Effector memory CD8-positive, alpha-beta T cell (primary cell): ENCODE measurements at places on chromosomes 4 and X.

GRCh38 chrX:64437218-64437617, 42.0 kb upstream of the MTMR8 start:
- H3K36me3 ChIP-seq = no peaks in the 10 kb centered on the region
- no peaks in the 10 kb centered on the region for H3K4me1 ChIP-seq
- H3K27ac ChIP-seq = no peak overlapping the region
- no peak for DNase-seq
- H3K4me3 ChIP-seq = no peak overlapping the region
- peaks cover 7% of the 10 kb centered on the region for H3K27me3 ChIP-seq

DNA sequence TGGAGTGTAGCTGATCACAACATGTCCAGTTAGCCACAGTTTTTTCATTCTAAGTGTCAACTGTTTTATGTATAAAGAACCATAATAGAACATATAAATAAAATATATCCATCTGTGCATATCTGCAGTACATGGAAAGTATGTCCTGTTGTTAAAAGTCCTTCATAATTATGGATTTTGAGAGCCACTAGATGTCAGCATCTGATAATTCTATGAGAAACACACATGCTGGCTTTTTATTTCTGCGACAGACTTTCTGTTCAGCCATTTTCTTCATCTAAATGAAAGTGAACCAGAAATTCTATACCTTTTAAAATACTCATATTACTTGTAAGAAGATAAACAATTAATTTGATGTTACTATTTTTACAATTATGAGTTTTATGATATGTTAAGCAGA, 251.5 kb downstream of the GPM6A start:
- no peak overlapping the region for H3K27ac ChIP-seq
- no peaks in the 10 kb centered on the region for H3K36me3 ChIP-seq
- no peaks in the 10 kb centered on the region for H3K4me1 ChIP-seq

DNA sequence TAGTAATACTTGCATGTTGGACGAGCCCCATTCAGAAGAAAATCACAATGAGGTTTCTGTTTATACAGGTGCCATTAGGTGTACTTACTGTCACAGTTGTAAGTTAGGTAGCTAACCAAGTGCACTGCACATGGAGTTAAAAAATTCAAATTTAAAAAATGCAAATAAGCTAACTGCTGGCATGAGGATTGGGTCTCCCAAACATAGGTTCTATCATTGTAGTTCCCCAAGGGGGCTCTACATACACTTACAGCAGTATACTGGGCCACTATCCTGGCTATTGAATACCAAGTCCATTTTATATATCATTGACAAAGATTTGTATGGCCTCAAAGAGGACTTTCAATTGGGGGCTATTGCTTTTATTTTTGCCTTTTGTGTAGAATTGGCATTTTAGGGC, 153.4 kb downstream of the FMR1NB start:
- no peak for DNase-seq
- no peaks in the 10 kb centered on the region for H3K27me3 ChIP-seq
- no peak overlapping the region for H3K4me3 ChIP-seq
- H3K4me1 ChIP-seq = no peaks in the 10 kb centered on the region
- H3K27ac ChIP-seq = no peak overlapping the region
- no peaks in the 10 kb centered on the region for H3K36me3 ChIP-seq

DNA sequence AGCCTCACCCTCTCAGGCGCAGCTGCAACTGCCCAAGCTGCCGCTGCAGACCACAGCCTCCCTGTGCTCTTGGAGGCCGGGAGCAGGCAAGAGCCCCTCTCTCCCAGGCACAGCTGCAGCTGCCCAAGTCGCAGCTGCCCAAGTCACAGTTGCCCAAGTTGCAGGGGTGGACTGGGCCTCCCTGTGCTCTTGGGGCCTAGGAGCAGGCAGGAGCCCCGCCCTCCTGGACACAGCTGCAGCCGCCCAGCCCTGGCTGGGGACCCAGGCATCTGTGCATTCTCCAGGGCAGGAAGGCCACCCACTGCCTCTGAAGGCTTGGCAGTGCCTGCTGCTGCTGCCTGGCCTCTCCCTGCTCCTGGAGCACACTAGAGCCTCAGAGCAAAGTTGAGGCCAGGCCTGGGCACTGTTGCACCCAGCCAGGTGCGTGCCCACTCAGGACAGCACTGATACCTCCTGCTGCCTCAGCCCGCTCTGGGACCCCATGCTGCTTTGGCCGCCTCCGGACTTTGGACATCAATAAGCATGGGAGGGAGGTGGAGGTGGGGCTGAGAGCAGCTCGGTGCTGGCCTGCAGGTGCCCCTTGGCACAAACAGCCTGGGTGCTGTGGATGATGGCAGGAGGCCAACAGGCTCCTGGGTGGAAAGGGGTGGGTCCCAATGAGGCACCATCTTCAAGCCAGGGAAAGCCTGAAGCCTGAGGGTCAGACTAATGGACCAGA, 247.5 kb downstream of the PDGFC start:
- no peaks in the 10 kb centered on the region for H3K36me3 ChIP-seq
- H3K4me1 ChIP-seq = no peaks in the 10 kb centered on the region

DNA sequence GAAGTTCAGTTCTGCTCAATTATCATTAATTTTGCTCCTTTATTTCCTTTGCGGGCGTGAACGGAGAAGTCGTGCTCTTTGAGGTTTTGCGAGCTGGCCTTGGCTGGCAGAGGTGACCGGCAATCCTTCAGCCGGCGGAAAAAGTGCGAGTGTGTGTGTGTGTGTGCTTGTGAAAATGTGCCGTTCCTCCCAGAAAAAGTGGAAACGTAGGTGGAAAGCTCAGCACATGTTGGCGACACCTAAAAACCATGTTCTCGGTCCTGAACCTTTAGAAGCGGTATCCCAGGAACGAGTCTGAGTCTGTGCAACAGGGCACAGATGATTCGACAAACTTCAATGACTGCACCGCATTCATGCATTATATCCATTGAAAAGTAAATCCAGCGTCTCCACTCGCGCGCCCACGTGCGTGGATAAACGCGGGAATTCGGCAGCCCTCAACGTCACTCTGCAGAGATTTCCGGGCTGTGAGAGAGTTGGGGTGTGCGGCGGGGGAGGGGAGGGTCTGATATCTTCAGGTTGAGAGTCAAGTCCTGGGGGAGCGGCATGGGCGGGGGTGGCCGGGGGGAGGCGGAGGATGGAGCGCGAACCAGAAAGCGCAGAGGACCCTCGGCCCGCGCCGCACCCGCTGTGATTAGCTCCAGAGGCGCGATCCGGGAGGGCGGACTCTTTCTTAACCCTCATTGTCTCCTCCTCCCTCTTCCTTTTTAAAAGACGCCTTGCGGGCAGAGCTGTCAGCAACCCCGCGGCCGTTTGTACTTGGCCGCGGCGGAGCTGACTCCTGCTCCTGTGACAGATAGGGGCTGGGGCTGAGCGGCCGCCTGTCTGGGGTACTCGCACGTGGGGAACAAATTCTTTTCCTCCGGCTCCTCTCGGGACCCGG, at the start of gene SHISA3:
TSS of gene SHISA3 (plus strand) at position 737 of the 883 bp plus-strand sequence. CDS start 569 bp downstream, outside the sequence.
- peak within 1 kb of the TSS; percentile 16 for H3K27ac ChIP-seq
- no peak for DNase-seq
- peak within 1 kb of the TSS; percentile 76 for H3K4me3 ChIP-seq
- H3K27me3 ChIP-seq = peaks cover 71% of the 10 kb centered on the region
- peaks cover 23% of the 10 kb centered on the region for H3K4me1 ChIP-seq

DNA sequence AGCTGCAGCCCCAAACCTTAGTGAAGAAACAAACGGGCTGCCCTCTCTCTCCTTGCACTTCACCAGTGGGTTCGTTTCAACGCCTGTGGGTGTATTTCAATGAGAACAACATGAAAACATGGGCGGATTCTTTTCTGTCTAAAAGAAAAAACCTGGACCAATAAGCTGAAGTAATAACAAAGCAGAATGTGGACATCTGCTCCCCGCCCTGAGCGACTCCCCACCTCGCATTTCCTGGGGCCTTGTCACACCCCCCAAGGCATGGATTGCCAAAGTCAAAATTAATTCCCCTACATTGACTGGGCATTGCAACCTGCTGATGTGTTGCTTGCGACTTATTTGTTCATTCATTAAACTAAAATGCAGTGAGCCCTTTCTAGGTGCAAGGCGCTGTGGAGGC, 142.9 kb downstream of the BCOR start:
- no peaks in the 10 kb centered on the region for H3K36me3 ChIP-seq
- no peaks in the 10 kb centered on the region for H3K27me3 ChIP-seq
- no peak for DNase-seq
- H3K4me3 ChIP-seq = no peak overlapping the region
- H3K4me1 ChIP-seq = peaks cover 4% of the 10 kb centered on the region
- H3K27ac ChIP-seq = peak overlapping the region; percentile 81

DNA sequence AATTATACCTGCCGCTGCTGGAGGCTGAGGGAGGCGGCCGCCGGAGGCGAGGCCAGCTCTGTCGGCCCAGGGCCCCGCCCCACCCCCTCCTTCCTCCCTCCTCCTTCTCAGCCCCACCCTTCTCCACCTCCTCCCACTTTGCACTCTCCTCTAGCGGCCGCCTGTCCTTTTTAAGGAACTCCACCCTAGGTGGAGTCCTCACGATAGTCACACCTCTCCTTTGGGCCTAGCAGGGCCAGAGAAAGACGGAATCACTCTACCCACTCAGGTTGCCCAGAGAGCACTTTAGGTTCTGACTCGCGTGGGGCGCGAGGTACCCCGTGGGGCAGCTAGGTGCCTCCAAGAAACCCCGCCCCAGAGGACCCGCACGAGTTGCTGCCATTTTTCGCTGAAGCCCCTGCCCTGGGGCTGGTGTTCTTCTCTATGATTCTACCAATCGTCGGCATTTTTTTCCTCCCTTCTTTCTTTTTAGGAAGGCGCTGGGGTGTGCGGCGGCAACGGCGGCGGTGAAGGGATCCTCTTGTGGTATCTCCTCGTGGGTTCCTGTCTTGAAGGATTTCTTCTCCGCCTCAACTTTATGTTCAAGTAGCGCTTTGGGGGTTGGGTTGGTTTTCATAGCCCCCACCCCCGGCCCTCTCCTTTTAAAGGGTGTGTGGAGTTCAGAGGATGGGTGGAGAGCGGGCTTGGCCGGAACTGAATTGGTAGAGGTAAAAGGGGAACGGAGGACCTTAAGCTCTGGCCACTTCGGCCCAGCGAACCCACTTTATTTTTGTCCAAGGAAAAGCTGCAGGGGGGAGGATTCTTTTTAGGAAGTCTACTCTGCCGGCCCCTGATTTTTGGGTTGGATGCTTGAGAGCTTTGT, at the start of gene KLF8:
TSS of gene KLF8 (plus strand) at position 136 of the 862 bp plus-strand sequence. CDS start 979 bp downstream, outside the sequence.
- H3K27me3 ChIP-seq = peaks cover 8% of the 10 kb centered on the region
- H3K4me3 ChIP-seq = peak within 1 kb of the TSS; percentile 86
- H3K36me3 ChIP-seq = no peaks in the 10 kb centered on the region

DNA sequence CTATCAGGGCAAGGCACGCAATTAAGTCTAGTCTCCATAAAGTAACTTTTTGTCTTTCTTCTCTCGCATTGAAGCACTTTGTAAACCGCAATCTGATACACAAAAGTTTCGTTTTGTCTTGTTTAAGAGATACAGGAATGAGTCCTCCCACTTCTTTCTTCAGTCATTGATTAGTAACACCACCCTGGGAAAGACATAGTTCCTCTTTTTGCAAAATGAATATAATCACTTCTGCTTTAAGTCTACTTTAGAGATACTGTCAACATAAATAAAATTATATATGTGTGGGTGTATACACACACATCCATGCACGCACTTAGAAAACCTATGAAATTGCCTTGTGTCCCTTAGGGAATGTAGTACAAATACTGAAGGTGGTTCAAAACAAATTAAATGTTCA, 11.7 kb downstream of the COQ2 start:
- H3K27me3 ChIP-seq = no peaks in the 10 kb centered on the region
- peaks cover 7% of the 10 kb centered on the region for H3K36me3 ChIP-seq
- no peak for DNase-seq
- no peak overlapping the region for H3K27ac ChIP-seq

DNA sequence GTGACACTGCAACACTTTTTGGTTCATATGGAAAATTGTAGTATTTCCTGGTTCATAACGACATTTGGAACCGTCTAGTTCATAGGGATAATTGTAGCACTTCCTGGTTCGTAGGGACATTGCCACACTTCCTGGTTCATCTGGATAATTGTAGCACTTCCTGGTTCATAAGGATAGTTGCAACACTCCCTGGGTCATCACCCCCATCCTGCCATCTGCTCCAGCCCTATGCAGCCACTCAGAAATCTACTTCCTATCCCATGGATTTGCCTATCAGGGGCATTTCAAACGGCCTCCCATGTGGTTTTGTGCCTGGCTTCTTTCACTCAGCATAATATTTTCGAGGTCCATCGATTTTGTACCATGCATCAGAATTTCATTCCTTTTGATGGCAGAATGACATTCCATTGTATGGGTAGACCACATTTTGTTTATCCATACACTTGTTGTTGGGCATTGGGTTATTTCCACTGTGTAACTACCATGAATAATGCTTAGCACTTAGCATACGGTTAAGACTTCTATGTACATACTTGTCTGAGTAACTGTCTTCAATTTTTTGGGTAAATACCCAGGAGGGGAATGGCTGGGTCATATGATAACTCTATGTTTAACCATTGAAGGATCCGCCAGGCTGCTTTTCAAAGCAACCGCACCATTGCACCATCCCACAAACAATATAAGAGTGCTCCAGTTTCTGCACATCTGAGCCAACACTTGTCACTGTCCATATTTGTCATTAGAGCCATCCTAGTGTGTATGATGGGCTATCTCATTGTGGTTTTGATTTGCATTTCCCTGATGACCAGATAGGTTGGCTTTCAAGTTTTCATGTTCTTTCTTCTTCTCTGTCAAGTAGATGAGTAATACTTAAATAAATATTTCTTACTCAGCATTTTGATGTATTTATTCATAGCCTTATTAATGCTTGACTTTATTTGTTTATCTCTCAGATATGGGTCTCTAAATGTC, 58.3 kb upstream of the CD99 start:
- no peaks in the 10 kb centered on the region for H3K27me3 ChIP-seq
- H3K36me3 ChIP-seq = peaks cover 38% of the 10 kb centered on the region
- peaks cover 43% of the 10 kb centered on the region for H3K4me1 ChIP-seq

DNA sequence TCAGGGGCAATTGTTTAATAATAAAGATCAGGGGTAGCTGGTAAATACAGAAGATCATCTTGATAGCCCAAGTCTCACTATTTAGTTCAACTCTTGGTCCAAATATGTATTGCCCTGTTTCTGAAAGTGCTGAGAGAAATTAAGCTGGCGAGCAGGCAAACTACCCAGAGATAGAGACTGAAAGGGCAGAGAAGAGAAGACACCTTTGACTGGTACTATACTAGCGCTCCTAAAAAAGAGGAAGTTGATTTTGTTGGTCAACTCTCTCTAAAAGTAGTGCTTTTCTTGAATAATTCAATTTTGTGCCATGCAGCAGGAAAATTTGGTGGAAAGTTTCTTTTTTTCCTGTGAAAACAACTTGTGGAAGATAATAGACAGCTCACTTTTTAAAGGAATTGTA, 64.0 kb downstream of the IGSF1 start:
- DNase-seq = no peak
- no peak overlapping the region for H3K27ac ChIP-seq
- H3K27me3 ChIP-seq = no peaks in the 10 kb centered on the region
- H3K4me3 ChIP-seq = no peak overlapping the region
- no peaks in the 10 kb centered on the region for H3K4me1 ChIP-seq
- no peaks in the 10 kb centered on the region for H3K36me3 ChIP-seq
